ENCODE measurements at places on chromosomes 3 and 15.

GRCh38 chr3:130779031-130779430 is 32.4 kb upstream of the PIK3R4 start:
- no peak for DNase-seq

- DNase-seq: no peak
These were observed 4.6 kb upstream of the SLC4A7 start for GRCh38 chr3:27488821-27489220.

DNA sequence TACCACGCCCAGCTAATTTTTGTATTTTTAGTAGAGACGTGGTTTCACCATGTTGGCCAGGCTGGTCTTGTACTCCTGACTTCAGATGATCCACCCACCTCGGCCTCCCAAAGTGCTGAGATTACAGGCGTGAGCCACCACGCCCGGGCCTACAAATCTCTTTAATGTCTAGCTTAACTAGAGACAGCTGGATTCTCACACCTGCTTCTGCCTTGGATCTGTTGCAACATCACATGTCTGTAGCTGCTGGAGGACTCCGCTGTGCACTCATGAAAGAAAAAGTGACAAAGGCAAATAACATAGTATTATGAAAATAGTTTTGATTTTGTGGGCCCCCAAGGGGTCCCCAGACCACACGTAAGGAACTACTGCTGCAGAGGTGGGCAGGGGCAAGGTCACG is 85.9 kb downstream of the NCEH1 start:
- DNase-seq: no peak

- DNase-seq: no peak
These were observed 60.5 kb upstream of the MME start for GRCh38 chr3:155019575-155019974.

GRCh38 chr3:107068980-107069379 is 308.3 kb upstream of the CCDC54 start:
- DNase-seq: no peak

DNA sequence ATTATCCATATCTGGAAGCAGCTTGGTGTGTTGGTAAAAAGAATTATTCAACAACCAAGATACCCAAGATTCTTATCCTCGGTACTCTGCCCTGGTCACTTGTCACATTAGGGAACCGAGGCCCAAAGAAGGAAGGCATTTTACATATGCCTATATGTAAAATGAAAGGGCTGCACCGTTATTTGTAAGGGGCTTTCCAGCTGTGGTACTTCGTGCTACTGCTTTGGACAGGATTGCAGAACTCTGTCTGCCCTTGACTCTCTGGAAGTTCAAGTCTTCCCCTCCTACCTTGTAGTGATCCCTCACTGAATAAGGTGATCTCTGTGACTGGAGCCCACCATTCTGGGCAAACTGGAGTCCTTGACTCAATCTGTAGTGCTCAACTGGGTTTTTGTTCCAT is 198.9 kb upstream of the TOPAZ1 start:
- DNase-seq: no peak

DNA sequence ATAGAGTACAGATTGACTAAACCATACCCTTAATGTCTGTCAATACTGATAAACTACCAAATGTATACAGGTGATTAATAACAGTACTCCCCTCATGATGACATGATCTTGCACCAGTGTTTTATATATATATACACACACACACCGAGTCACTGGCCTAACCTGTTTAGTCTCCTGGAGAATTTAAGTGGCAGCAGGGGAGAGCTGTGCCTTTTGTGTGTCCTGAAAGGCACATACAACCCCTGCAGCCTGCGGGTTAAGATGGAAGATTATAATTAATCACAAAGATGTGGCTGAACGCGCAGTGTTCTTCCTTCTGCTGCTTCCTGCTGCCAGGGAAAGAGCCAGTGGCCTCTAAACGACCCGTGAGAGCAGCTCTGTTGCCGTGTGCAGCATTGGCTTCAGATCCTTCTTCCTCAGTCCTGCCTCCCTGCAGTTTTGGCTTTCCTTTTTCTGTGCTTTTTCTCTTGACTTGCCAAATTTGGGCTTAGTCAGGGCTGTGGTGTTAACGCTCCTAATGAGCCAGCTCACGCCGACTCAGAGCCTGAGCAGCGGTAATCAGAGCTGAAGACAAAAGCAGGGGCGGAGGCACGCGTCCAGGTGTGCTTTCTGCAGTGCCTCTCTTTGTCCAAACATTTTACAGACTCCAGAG is 42.5 kb upstream of the UBE3A start:
- DNase-seq: no peak

DNA sequence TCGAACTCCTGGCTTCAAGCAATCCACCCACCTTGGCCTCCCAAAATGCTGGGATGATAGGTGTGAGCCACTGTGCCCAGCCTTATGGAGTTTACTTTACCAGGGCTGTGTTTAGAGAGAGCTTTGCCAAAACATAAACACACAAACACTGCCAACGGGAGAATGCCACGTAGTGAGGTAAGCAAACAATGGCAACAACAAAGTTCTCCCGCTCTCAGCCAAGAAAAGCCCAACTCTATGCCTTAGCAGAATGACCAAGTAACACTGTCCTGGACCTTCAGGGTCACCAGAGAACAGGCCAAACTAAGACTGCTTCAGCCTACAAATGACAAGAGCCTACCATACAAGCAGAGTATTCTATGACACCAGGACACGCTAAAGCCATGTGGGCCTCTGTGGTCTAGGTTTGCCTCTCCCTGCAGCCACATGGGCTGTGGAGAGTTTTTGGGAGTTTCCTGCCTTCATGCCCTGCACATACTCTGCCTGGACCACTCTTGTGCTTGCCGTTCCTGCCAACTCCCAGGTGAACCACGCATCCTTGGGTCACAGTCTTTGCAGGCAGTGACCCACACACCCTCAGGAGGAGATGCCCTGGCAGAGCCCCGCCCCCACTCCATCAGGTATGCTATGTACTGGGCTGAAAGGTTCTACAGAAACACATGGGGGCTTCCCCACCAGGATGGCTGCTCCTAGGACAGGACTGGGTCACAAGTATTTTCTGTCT is 21.6 kb upstream of the CNBP start:
- no peak for DNase-seq

GRCh38 chr3:38270606-38271005 is 5.0 kb downstream of the SLC22A13 start:
- no peak for DNase-seq

DNA sequence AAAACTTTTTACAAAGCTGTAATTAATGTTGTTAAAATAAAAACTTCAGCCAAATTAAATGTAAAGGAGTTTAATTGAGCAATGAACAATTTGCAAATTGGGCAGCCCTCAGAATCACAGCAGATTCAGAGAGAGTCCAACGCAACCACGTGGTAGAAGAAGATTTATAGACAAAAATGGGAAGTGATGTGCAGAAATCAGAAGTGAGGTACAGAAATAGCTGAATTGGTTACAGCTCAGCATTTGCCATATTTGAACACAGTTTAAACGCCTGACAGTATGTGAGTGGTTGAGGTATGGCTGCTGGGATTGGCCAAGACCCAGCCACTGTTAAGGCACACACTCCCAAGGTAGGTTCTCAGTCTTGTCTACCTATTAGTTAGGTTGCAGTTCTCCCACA is 14.4 kb upstream of the PLA2G4D start:
- no peak for DNase-seq

DNA sequence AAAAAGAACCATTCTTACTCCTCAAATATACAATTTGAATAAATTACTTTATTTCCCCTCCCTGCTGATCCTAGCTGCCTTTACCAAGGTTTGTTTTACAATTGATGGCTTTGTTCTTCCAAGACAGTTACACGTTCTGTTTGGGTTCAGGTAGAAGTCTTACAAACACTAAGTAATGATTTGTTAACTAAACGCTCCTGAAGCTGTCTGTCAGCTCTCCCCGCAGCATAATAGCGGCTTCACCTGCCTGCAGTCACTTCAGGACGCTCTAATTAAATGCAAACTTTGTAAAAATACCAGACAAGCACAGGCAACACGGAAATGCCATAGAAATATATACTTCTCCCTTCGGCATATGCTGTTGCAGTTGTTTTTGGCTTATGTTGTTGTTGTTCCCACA is 176.4 kb upstream of the MDFIC2 start:
- no peak for DNase-seq

- DNase-seq: no peak
These were observed 909 bp downstream of the FGD5 start for GRCh38 chr3:14819671-14820070.

GRCh38 chr3:27796365-27796875 is 74.3 kb upstream of the EOMES start:
- DNase-seq: no peak

GRCh38 chr3:166986000-166986399 is 394.1 kb downstream of the ZBBX start:
- no peak for DNase-seq

GRCh38 chr3:17125738-17126442 is 241.1 kb downstream of the PLCL2 start:
- no peak for DNase-seq

DNA sequence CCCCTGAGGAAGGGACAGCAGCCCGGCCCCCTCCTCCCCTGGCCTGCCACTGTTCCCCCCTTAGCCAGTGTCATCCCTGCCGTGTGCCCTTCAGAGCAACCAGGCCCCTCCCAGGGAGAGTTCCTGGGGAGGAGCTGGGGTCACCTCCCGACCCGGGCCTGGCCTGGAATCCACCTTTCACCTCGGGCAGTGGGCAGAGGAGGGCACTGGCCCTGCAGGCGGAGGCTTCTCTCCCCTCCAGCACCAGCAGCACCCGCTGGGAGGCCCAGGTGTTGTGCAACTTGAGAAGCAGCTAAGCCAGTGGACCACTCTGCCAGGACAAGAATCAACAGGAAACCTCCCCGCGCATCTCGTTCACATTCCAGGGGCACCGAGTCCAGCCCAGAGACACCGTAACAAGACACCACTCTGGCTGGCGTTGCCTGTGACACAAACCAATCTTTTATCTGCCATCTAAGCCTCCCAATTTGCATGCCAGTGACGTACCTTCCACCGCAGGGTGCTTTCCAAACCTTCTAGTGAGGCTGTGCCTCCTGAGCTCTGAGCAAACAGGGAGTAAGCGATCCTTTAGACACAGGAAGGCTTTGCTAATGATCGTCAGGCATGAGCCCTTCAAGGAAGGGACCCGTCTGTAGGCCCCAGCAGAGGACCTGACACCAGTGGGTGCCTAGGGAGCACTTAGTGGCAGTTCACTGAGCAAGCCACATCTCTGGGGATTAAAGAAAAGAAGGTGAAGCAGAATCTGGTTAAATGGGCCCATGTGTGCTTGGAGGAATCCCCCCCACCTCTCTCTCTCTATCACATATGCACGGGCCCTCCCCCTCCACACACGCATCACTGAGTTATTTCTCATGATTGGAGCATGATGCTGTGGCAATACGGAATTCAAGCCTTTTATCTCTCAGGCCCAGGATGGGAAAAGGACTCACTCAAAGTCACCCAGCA is 98.9 kb upstream of the TLE3 start:
- peak; percentile 31 for DNase-seq

- DNase-seq: no peak
These were observed 464.3 kb upstream of the WNT5A start for GRCh38 chr3:55951388-55951787.

DNA sequence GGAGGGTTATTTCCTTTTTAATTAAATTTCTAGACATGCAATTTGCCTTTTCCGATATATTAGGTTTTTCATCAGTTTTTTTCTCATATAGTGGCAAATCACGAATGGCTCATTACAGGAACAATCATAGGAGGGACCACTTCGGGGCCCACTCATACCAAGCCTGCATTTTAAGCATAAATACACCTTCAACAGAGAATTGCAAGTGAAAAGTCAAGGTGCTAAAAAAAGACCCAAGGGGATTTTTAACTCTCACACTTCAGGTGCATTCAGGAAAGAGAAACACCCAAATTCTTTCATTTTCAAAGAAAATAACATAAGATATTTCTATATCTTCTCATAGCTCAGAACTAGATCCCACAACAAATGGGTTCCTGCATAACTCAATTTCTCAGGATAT is 979.6 kb upstream of the NR2F2 start:
- no peak for DNase-seq

DNA sequence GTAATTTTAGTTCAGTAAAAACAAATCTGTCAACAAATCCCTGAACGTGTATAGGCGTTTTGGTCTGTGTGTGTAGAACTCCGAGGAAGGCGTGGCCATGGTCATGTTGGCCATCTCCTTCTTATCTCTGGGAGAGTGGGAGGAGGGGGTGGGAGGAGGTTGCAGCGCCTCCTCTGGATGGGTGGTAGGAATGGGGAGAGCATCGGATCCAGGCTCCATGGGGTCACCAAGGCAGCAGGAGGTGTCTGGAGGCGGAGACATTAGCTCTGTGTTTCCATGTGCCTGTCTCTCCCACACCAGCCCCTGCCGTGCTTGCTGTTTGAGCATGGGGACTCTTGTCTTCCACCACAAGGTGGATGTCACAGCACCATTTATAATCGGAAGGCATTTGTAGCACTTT is 34.5 kb upstream of the TRPM1 start:
- no peak for DNase-seq

DNA sequence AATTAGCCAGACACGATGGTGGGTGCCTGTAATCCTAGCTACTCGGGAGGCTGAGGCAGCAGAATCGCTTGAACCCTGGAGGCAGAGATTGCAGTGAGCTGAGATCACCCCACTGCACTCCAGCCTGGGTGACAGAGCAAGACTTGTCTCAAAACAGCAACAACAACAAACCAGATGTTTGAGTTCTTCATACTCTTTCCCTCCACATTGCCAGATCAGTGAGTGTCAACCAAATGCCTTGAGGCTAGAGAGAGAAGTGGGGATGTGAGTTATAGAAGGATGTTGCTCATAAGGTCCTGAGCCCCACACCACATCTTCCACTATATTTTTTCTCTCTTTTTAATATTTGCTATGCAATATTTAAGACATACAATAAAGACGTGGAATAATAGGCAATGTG is 19.8 kb downstream of the MAPKBP1 start:
- no peak for DNase-seq

GRCh38 chr3:172461530-172462138 is 13.4 kb upstream of the GHSR start:
- DNase-seq: no peak

DNA sequence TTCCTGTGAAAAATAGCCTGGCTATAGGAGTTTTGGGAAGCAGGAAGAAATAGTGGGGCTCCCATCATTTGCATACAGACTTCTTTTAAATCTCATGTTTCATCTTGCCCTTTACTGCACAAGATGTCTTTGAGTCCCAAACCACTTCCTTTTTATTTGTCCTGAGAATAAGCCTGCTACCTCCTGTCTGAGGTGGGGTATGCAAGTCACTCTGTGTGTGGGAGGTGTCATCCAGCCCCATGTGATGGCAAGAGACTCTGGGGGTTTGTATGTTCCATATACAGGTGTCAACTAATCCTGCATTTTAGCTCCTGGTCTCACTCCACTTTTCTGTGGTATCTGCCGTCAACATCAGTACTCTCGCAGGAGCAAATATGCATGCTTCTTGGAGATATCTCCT is 102.0 kb downstream of the OTOL1 start:
- no peak for DNase-seq

GRCh38 chr3:142035308-142035922 is 113.9 kb downstream of the TFDP2 start:
- no peak for DNase-seq

DNA sequence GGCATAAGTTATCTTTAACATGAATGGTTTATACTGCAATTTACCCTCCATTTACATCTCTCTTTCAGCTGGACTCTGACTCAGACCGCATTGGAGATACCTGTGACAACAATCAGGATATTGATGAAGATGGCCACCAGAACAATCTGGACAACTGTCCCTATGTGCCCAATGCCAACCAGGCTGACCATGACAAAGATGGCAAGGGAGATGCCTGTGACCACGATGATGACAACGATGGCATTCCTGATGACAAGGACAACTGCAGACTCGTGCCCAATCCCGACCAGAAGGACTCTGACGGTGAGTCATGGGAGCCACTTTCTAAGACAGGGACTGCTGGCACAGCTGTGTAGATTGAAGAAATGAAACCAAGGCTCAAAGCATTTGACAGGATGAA is 11.6 kb downstream of the THBS1 start:
- DNase-seq: no peak
